NCI-H446 (cell line): ENCODE measurements at places on chromosomes 12 and 14.

DNA sequence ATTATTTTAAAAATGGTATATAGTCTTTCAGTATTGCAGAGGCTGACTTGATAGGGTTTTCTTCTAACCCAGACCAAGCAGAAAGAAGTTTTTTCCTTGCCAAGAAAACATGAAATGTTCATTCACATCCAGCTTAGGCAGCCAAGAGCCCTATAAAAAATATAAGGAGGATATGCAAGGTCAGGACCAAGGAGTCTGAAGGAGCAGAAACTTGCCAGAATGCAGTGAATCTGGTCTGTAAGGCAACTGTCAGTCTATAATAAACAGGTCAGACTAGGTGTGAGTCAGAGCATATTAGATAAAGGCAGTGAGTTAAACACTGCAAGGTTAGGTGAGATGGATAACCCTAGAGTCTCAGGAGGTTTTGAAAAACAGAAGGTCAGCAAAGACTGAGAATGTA, 645.5 kb downstream of the C12orf50 start:
- no peak for DNase-seq

- DNase-seq = no peak
Measured at GRCh38 chr14:68569970-68570409, 222.9 kb downstream of the ZFP36L1 start.

- no peak for DNase-seq
Measured at GRCh38 chr12:44848703-44849085, 27.4 kb downstream of the NELL2 start.

- no peak for DNase-seq
Measured at GRCh38 chr14:105468621-105469241, 5.9 kb upstream of the CRIP2 start.

DNA sequence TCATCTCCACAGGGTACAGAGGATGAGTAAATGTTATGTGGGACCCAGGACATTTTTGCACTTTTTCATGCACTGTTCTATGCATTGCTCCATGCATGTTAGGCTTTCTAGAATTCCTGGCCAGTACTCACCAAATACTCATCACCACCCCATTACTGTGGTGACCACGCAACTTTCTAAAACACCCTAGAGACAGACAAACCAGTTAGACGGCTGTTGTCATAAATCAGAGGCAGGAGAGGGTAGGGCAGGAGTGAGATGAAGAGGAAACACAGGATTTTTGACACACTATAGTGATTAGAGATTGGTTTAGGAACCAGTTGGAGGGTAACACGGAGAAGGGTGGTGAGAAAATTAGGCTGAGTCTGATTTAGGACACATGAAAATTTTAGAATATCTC, 59.3 kb downstream of the IFNG start:
- no peak for DNase-seq

GRCh38 chr14:93757206-93757605, 31.1 kb downstream of the PRIMA1 start:
- DNase-seq = no peak

DNA sequence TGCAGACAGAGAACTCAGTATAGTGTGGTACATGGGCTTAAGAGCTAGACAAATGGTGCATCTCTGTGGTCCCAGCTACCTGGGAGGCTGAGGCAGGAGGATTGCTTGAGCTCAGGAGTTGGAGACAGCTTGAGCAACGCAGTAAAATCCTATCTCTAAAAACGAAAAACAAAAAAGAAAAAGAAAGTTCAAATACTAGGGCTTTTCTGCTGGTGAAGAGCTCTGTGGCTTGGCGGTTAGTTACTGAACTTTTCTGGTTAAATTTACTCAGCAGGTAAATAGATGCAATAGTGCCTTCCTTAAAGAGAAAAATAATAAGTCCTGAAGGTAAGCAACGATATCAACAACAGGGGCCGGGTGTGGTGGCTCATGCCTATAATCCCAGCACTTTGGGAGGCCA, 31.4 kb upstream of the RAP1B start:
- no peak for DNase-seq

DNA sequence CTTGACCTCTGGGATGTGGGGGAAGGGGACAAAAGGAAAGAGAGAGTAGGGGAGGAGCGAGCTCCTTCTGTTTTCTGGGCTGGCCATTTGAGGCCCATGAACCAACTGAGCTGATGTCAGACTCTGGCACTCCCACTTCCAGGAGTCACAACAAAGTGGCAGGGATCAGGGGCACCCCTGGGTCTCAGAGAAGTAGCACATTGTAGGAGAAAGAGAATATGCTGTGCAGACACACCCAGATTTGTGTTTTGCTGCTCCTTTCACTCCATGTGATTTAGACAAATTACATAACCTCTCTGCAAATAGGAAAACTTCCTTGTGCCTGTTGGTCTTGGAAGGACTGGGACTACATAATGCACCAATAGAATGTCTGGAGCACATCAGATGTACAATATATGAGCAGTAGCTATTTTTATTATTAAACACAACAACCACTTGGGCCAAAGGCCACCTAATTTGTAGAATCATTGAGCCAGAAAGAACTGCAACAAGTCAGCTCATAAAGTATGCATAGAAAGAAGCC, 265.5 kb downstream of the ZFP36L1 start:
- no peak for DNase-seq

GRCh38 chr14:21090194-21090939, 8.1 kb downstream of the ZNF219 start:
- DNase-seq = no peak

- no peak for DNase-seq
Measured at GRCh38 chr12:56476143-56476542, 7.8 kb downstream of the SPRYD4 start.

GRCh38 chr12:88946372-88946997, 366.2 kb upstream of the KITLG start:
- DNase-seq = no peak

- DNase-seq = no peak
Measured at GRCh38 chr14:71454513-71455332, 477.5 kb upstream of the RGS6 start.

DNA sequence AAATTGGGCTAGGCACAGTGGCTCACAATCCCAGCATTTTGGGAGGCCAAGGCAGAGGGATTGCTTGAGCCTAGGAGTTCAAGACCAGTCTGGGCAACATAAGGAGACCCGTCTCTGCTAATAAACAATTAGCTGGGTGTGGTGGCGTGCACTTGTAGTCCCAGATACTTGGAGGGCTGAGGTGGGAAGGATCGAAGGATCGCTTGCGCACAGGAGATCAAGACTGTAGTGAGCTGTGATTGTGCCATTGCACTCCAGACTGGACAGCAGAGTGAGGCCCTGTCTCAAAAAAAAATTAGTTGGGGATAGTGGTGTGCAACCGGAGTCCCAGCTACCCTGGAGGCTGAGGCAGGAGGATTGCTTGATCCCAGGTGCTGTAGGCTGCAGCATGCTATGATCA, 38.7 kb upstream of the BCL7A start:
- no peak for DNase-seq

DNA sequence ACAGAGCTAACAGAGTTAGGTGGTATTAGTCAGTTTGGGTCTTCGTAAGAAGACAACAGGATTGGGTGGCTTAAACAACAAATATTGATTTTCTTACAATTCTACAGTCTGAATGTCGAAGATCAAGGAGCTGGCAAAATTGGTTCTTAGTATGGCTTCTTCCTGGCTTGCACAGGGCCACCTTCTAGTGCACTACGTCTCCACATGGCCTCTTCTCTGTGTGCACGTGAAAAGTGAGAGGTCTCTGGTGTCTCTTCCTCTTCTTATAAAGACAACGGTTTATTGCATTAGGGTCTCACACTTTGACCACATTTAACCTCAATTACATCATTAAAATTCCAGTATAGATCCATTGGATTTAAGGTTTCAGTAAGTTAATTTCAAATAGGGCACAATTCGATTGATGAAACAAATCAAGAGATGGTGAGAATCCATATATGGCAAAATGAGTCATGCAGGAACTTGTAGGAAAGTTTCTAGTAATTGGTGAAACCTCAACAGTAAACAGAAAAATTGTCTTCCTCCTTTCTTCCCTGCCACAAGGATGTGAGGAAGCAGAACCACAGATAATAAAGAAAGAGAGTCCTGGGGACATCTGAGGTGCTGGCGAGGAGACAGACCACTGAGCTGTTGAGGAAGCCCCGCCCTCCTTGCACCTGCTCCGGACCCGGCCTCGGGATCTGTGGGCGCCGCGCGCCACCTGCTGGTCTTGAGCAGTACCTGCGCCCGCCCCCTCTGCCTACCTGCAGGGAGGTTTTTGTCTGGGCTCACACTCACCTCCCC, 846.7 kb downstream of the TMEM121 start:
- no peak for DNase-seq

GRCh38 chr12:100555722-100556121, 17.8 kb upstream of the GAS2L3 start:
- no peak for DNase-seq

DNA sequence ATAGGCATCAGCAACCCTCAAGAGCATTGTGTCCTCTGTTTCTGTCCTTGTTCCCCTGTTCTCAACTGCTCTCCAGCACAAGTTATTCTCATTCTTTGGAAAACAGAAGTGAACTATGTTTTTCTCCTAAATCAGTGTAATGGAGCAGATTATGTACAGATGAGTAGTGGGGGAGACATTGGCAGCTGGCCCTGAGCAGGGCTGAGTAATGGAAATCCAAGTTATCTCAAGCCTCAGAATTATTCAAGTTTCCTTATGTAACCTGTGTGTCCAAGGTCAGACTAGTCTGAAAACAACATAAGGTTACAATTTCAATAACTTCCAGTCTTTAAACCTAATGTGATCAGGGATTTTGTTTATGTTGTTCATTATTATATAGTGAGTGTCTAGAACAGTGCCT, 116.1 kb upstream of the FUT8 start:
- no peak for DNase-seq

- no peak for DNase-seq
Measured at GRCh38 chr12:88313554-88313953, 171.4 kb downstream of the TMTC3 start.

DNA sequence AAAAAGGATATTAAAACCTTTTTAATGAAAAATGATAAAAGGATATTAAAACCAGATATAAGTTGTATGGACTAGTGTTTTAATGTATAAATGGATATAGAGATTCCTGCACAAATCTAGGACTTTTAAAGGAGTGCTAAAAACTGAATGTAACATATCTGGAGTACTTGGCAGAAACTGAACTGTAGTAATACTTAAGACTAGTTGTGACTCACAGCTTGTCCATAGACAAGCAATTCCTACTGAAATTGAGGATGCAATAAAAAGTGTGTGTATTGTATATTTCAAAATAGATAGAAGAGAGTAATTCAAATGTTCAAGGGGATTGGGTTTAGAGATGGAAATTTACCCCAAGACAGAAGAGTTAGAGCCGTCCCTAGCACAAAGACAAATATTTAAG, 59.6 kb downstream of the FBXO33 start:
- DNase-seq = no peak

- no peak for DNase-seq
Measured at GRCh38 chr12:2719392-2719791, 75.4 kb upstream of the FKBP4 start.

DNA sequence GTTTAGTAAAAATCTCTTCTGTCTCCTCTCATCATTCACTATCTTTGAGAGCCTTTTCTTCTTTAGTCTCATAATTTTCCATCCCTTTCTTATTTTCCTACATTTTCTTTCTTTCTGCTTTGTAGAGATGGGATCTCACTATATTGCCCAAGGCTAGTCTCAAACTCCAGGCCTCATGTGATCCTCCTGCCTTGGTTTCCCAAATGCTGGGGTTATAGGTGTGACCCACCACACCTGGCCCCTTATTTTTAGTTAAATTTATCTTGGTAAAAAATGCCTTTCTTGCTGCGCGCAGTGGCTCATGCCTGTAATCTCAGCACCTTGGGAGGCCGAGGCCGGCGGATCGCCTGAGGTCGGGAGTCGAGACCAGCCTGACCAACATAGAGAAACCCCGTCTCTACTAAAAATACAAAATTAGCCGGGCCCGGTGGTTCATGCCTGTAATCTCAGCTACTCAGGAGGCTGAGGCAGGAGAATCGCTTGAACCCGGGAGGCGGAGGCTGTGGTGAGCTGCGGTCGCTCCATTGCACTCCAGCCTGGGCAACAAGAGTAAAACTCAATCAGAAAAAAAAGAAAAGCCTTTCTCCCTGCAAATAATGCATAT, 996 bp downstream of the SLC2A3 start:
- DNase-seq = no peak
